GM19239 (cell line): ENCODE measurements at places on chromosomes 1 and 21.

DNA sequence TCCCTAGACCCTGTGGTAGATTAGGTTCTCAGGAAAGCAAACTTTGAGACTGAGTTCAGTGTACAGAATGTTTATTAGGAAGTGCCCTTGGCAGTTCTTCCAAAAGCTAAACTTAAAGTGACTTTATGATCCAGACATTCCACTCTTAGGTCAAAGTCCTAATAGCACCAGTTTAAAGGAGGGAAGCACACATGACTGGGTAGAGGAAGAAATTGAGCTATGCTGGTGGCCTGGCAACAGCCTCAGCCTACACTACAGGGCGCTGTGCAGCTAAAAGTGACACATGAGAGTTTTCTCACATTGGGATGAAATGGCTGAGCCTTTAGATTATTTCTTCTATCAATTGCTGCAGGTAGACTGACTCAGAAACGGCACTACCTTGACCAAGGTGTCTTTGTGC lies 280.4 kb downstream of the BRINP2 start:
- DNase-seq = no peak

GRCh38 chr1:109971559-109971958 lies 13.0 kb upstream of the AHCYL1 start:
- DNase-seq = no peak

GRCh38 chr1:6378096-6378746 lies 15.3 kb downstream of the ACOT7 start:
- DNase-seq = no peak

DNA sequence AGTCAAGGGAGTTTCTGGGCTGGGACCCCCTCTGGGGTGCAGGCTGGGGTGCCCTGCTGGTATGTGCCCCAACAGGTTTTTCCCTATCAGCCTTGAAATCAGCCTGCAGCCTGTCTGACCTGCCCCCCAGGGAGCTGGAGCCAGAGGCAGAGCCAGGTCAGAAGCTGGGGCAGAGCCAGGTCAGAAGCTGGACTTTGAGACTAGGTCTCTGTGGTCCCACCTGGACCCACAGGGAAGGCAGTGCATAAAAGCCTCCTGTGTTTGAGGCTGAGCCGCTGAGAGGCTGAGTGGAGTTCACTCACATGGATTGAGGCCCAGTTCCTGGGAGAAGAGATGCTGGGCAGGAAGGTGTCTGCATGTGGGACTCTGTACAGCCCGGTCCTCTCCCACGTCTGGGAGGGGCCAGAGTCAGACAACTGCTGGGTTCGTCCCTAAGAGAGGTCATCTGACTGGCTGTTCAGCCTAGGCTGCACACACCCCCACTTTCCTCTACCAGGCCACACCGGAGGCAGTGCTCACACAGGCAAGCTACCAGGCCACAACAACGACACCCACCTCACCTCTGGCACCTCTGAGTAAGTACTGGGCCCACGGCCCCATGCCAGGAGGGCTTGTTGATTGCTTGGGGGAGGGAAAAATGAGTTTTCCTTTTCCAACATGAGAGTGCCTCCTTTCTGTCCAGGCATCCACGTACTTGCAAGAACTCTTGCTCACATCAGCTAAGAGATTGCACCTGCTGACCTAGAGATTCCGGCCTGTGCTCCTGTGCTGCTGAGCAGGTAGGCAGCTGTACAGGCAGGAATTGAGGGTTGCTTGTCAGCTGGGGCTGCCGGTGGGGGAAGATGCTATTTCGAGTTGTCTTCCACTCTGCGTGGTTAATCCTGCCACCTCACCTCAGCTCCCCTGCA lies at the start of gene ANXA9:
TSS of gene ANXA9 (plus strand) at position 488 of the 908 bp plus-strand sequence. CDS start 814 bp downstream, outside the sequence.
- DNase-seq = no peak
